ENCODE measurements at places on chromosomes 6 and 20.

DNA sequence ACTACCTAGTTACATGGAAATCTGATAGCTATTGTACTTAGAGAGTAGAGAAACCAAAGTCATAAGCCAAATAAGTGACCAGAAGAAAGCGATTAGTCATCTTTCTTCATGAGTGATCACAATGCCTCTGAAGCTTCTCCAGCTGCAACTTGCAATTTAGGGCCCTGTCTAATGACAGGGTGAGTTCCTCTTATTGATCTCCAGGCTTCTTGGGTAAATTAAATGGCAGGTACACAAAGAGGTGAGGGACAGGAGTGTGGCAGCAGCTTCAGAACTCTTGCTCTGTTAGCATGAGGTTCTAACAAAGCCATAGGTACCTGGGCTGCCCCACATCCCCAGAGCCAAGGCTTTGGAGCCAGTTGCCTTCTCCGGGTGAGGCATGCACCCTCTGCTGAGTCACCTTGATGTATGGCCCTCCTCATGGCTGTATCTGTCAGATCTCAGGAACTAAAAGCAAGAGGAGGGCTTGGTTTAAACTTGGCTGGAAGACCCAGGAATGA is 60.8 kb downstream of the PRDM1 start:
- DNase-seq = peak; percentile 74

DNA sequence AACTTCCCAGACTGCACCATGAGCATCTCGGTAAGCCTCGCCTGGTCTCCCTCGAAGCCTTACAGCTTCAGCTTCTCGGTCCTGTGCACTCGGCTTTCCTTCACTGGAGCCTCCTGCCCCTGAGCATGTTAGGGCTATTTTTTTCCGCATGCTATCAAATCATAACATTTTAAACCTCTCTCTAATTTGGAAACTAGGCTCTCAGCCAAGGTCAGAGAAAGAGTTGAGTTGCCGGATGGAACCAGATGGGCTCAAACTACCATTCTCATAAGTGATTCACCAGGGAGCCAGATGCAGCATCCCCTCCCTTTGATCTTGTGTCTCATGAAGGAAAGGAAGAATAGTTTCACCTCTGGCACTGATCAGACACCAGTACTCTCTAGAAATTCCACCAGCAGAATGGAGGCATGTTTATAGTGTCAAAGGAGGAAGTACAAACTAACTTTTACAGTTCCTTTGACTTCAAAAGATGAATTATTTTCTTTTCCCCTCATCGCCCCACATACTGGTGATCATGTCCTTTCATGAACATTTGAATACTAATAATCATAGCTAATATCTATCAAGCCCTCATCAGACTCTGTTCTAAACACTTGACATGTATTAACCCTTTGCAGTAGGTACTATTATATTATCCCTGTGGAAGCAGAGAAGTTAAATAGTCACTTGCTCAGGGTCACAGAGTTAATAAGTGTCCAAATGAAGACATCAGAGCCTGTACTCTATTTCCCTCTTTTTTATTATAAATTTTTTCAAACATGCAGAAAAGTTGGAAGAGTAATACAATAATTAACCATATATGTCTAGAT is 46.7 kb downstream of the MAP1LC3A start:
- no peak for DNase-seq

GRCh38 chr20:32888636-32889035 is 29.9 kb downstream of the EFCAB8 start:
- no peak for DNase-seq

DNA sequence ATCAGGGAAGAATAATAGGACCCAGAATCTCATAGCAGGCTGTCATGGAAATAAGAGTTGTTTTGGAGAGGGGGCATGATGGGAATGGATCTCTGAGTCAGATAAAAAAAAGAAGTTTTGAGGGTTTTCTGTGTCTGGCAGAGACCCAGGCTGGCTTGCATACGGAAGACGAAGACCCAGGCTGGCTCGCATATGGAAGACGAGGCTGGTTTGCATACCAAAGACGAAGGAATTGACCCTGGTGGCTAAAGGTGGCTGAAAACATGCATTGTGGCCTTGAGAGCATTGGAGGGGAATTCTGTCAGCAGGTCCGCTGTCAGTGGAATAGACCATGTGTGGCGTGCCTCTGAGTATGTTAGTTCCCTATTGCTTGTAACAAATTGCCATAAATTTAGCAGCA is 335.1 kb downstream of the BTBD3 start:
- no peak for DNase-seq

- DNase-seq = no peak
Observed at GRCh38 chr20:34713194-34713943, 9.2 kb downstream of the TP53INP2 start.

GRCh38 chr6:163716690-163717089 is 302.2 kb downstream of the QKI start:
- DNase-seq = no peak

DNA sequence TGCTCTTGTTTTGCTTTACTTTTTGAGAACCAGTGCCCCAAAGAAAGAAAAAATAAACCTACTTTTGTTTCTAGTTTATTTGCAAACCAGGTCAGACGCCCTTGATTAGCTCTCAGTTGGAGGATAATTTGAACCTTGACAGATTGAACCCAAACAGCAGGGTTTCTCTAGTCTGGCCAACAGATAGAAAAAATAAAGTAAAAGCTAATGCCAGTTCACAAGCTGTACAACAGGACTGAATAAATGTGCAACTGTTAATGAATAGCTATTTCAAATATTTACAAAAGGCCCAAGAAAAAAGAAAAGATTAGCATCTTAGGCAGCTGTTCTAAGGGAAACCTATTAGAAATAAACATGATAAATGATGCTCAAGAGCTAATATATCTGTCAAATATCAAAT is 331.8 kb downstream of the CDKAL1 start:
- no peak for DNase-seq

GRCh38 chr6:160156842-160157241 is 35.2 kb downstream of the SLC22A1 start:
- DNase-seq = no peak

GRCh38 chr20:51510169-51510568 is 32.4 kb downstream of the NFATC2 start:
- no peak for DNase-seq

- no peak for DNase-seq
Observed at GRCh38 chr6:7787137-7787608, 61.3 kb downstream of the BMP6 start.

GRCh38 chr6:157996201-157996712 is 14.6 kb downstream of the SYNJ2 start:
- no peak for DNase-seq

DNA sequence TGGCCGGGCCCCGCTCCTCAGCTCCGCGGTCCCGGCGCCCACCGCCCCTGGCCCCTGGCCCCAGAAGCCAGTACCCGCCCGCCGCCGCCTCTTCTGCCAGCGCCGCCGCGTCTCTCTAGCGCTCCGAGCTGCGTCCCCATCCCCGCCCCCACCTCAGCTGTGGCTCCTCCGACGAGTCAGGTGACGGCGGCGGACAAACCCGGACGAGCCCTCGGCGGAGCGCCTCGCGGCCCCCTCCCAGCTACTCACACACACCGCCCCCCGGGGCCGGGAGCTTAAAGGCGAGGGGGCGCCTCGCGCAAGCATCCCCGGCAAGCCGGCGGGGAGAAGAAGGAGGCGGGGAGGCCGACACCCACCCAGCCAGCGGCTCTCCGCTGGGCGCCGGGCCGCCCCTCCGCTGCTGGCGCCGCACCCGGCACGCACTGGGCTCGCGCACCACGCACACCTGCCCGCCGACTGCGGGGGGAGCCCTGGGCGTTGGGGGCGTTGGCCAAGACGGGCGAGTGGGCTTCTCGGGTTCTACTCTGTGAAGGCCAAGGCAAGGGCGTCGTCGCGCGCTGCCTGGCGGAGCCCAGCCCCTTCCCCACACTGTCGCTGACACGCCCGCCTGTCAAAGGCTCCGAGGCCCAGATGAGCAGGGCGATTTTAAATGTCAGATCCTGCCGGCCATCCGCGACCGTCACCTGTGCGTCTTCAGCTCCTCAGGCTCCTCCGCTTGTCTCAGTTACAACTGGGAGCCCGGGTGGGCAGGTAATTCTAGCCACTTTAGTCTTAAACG is at the start of gene SNAP91:
Gene SNAP91 (minus strand): TSS at position 132 of the 778 bp plus-strand sequence. CDS start 1,174 bp downstream, outside the sequence.
- DNase-seq = peak; percentile 32

GRCh38 chr20:51074062-51074461 is 51.2 kb upstream of the KCNG1 start:
- no peak for DNase-seq

- no peak for DNase-seq
Observed at GRCh38 chr6:138953451-138953850, 34.6 kb downstream of the REPS1 start.

DNA sequence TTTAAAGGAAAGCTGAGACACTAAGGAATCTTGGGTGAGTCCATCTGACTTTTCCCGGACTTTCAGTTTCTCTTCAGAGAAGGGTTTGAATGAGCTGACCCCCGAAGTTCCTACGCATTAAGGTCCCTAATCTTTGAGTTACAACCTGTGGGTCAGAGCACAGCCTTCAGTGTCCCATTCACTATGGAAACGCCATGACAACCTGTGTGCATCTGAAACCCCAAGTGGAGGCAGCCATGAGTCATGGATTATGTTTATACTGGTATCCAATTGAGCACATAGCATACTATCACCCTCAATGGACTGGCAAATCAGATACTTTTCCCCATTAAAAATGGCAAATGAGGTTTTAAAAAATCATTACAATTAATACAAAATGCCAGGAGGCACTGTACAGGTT is 11.4 kb downstream of the MYLK4 start:
- DNase-seq = no peak

DNA sequence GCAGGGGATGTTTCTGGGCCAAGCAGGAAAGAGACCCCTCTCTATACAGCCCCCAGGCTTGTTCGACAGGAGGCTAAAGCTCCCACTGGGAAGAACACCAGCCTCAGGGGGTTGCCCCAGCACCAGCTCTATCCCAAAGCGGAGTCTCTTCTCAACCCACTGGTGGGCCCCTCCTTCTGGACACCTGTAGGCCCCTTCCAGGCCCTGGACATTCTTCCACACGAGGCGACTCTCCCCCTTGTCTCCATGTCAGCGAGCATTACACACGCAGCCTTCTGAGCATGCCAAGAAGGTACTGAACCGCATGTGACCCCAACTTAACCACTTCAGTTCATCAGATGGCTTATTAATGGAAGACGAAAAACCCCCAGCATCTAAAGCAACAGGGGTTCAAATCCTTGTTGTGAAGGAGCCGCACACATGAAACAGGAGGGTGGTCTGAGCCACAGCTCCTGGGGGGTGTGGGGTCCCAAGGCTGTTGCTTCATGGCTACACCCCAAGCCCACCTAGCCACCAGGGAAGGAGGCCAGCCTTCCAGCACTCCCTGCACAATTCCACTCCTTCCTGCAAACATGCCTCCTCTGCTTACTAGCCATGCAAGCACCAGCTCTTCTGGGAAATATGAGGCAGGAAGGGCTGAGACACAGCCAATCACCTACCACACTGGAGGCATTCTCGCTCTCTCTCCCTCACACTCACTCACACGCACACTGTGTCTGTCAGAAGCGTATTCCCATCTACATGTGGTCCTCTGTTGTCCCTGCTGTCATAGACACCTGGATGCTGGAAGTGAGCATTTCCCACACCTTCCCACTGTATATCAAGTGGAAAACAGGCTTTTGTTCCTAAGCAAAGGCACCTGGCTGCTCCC is 104.5 kb downstream of the NOL4L start:
- DNase-seq = no peak

- no peak for DNase-seq
Observed at GRCh38 chr20:59628171-59628570, 23.8 kb downstream of the PHACTR3 start.

- no peak for DNase-seq
Observed at GRCh38 chr6:95274686-95275235, 302.6 kb upstream of the MANEA start.

GRCh38 chr6:16929809-16930208 is 168.5 kb upstream of the ATXN1 start:
- DNase-seq = no peak

- DNase-seq = no peak
Observed at GRCh38 chr20:46157625-46158024, 39.5 kb downstream of the CD40 start.

DNA sequence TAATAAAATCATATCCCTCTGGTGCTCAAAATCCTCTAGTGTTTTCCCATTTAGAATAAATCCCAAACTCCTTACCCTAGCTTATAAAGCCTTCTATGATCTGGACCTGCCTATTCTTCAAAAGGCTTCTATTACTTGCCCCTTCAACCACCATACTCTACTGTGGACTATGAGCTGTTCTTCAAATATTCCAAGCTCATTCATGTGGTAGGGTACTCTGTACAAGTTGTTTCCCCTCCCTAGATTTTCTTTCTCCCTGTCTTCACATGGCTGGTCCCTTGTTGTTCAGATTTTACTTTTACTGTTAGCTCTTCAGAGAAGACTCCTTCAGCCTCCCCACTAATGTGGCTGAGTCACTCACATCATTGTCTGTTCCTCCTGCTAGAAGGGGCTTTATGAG is 193.2 kb downstream of the OGFRL1 start:
- no peak for DNase-seq

DNA sequence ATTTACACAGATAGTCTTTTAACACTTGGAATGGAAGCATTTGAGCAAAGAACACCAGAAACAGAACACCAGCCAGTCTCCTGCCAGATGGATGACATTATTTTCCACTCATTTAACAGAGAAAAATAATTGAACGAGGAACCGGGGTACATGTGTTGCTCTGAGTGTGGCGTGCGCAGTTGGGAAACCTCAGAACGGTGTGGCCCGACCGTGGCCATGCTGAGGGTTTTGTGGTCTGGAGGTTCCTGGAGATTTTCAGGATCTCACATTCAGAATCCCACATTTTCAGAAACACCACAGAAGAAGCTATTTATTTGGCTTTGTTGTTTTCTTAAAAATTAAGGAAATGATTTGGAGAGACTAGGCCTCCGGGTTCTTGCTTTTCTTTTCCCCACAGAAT is 126.9 kb upstream of the QKI start:
- DNase-seq = no peak

GRCh38 chr20:1856424-1856823 is 38.8 kb upstream of the SIRPA start:
- DNase-seq = no peak

DNA sequence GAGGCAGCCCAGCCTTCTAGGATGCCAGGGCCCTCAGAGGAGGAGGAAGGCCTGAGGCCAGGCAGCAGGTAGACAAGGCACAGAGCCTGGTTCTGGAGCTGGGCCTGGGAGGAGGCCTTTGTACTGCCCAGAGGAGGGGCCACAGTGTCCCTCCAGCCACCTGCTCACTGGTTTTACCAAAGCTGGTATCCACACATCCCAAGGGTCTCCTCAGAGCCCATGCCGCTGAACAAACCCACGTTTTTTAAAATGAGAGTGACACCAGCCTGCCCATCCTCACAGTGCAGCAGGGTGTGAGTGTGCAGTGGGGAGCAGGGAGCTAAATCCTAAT is 162.7 kb downstream of the LY86 start:
- DNase-seq = no peak

GRCh38 chr6:137087902-137088301 is 43.1 kb upstream of the IL20RA start:
- DNase-seq = no peak

GRCh38 chr6:53299331-53300005 is 49.3 kb downstream of the ELOVL5 start:
- no peak for DNase-seq

All from GM20000 (cell line).